ENCODE measurements at places on chromosomes 3 and 15.

DNA sequence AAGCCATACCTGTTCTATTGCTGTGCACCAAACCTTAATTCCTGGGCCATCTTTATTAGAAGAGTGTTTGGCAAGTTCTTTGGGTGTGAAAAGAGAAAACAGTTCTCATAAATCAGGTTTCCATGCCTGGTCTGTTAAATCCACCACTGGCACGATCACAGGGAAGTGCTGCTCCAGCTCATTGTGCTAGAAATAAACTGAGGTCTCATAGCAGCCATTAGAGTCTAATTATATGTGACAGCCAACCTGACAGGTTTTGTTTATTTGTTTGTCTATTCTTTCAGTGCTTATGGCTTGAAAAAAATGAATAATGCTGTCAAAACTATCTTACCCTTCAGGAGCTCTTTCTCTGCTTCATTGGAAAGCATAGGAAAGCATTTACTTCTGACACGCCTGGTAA is 147.1 kb upstream of the CNTN6 start:
- DNase-seq, result no peak

- no peak for DNase-seq
Observed at GRCh38 chr3:43997316-43997715, 244.4 kb upstream of the TOPAZ1 start.

DNA sequence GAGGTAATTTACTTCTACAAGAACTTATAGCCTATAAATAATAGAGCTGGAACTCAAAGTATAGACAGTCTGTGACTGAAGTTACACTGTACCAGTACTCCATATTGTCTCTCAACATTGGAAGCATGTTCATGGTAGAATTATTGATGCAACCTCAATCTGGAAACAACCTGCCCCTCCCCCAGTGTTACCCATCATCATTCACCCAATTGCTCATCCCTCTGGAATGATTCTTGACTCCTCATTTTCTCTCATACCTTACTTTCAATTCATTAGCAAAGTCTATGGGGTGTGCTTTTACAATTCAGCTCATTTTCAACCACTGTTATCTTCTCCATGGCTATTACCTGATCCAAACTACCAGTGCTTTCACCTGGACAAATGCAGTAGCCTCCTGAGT is 151.7 kb downstream of the CPNE4 start:
- no peak for DNase-seq

DNA sequence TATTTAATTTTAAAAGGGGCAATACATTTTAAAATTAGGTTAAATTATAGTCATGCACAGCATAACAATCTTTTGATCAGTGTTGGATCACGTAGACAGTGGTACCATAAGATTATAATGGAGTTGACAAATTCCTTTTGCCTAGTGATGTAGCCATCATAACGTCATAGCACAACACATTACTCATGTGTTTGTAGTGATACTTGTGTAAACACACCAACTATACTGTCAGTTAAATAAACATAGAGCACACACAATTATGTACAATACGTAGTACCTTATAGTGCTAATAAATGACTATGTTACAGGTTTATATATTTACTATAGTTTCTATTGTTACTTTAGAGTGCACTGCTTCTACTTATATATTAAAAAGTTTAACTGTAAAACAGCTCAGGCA is 31.2 kb downstream of the FOXB1 start:
- DNase-seq, result no peak

- DNase-seq, result no peak
Observed at GRCh38 chr3:55591888-55592287, 104.8 kb upstream of the WNT5A start.
